COR-L47 (cell line): ENCODE measurements at places on chromosomes 12 and 14.

- DNase-seq: no peak
Observed at GRCh38 chr12:127284021-127284420, 982.9 kb upstream of the TMEM132C start.

DNA sequence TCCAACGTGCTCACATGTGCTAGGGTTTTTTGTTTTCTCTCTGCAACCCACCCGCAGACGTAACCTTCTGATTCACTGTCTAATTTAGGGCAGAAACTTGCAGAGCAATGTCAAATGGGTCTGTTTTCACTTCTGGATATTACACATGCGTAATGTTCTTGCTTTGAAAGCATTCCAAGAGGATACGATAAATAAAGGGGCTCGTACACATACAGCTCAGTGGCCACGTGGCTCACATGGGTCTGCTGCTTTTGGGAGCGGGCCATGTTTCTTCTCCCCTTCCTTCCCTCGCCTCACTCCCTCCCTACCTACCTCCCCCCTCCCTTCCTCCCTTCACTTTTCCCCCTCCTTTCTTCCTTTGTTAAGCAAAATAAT is 23.4 kb downstream of the CACNA1C start:
- no peak for DNase-seq

DNA sequence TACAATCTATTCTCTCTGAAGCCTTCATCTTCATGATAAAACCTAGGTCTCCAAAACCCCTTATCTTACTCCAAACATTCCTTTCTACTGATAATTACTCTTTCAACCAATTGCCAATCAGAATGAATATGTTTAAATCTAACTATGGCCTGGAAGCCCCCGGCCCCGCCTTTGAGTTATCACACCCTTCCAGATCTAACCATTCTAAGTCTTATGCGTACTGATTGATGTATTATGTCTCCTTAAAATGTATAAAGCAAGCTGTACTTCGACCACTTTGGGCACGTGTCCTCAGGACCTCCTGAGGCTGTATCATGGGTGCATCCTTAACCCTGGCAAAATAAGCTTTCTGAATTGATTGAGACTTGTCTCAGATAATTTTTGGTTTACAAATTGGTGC is 14.4 kb downstream of the PABPN1 start:
- no peak for DNase-seq

DNA sequence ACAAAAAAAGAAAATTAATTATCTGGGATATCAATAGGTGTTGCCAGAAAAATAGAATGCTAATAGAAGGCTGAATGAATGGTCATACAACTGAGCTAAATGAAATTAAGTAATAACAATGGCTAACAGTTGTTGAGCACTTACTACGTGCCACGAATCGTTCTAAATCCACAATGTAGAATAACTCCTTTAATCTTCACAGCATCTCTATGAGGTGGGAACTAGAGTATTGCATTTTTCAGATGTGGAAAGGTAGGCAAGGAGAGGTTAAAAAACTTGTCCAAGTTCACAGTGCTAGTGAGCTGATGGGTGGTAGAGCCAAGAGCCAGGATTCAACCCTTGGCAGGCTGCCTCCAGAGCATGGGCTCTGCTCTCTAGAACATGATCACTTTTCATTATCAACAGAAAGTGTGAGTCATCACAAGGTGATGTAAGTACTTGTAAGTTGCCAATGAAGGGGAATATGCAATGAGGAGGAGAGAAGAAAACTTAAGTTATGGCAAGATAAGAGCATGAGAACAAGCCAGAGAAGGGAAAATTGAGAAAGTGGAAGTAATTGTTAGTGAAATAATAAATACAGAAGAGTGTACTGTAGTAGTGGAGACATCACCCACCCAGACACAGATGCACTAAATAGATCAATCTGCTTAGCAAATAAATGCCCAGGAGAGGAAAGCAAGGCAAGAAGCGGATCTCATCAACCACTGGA is 122.1 kb downstream of the PRKD1 start:
- DNase-seq: no peak

GRCh38 chr12:49948866-49949845 is 1.4 kb upstream of the AQP2 start:
- no peak for DNase-seq

GRCh38 chr12:95003213-95003920 is at the start of gene NDUFA12:
Gene NDUFA12, minus strand, starts transcription at chr12:95003697. Its CDS starts 17 bp downstream, at chr12:95003680.
- peak; percentile 92 for DNase-seq

- DNase-seq: no peak
Observed at GRCh38 chr14:62313212-62313611, 551.0 kb downstream of the SNAPC1 start.

GRCh38 chr12:24899503-24900075 is 49.3 kb downstream of the BCAT1 start:
- DNase-seq: no peak

DNA sequence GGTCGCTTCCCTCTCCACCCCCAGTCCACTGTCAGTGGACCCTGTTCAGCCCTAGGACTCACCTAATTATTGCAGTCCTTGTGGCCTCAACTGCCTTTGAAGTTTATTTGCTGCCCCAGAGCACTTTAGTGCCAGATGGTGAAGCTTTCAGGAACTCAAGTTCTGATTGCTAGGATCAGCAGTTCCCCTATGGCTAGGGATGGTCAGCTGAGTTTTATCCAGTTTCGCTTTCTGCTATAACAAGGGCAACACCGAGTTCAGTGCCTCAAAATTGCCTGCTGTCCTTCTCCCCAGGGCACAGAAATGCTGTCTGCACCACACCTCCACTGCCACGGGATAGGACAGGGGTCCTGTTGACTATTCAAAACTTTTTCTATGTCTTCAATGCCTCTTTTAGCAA is 295.0 kb downstream of the GPHN start:
- no peak for DNase-seq

- no peak for DNase-seq
Observed at GRCh38 chr12:42704340-42704739, 114.8 kb upstream of the PRICKLE1 start.

GRCh38 chr12:70815056-70815455 is 105.5 kb downstream of the PTPRR start:
- no peak for DNase-seq

DNA sequence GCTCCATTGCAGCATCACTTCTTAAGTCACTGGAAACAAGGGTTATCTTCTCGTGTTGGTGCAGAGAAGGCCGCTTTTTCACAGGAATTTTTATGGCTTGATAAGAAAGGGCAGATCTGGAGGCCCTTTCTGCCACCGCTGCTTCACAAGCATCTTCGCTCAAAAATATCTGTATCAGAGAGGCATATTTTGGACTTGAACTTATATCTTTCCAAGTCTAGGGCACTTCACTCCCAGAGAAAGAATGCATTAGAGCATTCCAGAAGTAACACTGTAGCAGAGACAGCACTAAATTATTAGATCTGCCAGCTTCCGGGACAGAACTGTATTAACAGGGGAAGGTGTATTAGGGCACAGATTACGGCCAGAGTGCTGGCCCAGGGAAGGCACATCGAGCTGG is 151.7 kb upstream of the AMIGO2 start:
- DNase-seq: no peak

GRCh38 chr12:90970471-90970870 is 15.5 kb upstream of the CCER1 start:
- no peak for DNase-seq

GRCh38 chr12:82972624-82973023 is 285.9 kb downstream of the TMTC2 start:
- DNase-seq: no peak
